ENCODE measurements at places on chromosomes 4 and X.

DNA sequence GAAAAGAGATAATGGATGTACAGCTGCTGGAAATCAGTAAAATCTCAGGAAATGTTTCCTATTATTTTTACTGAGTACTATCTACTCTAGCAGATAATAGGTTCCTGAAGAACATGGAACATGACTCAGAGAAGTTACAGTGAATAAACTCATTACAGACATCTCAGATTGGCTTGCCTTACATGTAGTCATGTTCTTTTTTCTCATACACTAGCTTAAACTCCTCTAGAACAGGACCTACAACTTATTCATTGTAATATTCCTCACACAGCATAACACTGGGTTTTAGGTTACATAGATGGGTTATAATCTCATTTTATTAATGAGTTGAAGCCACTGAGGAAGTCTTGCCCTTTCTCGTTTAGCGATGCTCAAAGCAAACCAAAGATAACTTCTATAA is 86.9 kb upstream of the BMP2K start:
- DNase-seq, result no peak

DNA sequence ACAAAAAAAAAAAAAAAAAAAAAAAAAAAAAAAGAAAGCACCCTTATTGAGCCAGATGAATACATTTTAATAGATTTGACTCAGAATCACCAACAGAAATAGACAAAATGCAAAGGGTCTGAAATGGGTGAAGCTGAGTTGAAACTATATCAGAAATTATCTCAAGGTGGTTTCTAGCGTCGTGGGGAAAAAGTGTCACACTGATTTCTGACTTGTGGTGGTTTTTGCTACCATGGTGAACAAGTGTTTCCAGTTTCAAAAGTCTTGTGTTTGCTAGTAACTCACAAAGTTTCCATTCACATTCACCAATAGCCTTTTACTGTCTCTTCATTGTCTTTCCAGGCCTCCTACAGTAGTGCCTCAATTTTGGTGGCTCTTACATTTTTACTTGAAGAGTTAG is 135.5 kb downstream of the ARHGAP24 start:
- DNase-seq, result no peak

DNA sequence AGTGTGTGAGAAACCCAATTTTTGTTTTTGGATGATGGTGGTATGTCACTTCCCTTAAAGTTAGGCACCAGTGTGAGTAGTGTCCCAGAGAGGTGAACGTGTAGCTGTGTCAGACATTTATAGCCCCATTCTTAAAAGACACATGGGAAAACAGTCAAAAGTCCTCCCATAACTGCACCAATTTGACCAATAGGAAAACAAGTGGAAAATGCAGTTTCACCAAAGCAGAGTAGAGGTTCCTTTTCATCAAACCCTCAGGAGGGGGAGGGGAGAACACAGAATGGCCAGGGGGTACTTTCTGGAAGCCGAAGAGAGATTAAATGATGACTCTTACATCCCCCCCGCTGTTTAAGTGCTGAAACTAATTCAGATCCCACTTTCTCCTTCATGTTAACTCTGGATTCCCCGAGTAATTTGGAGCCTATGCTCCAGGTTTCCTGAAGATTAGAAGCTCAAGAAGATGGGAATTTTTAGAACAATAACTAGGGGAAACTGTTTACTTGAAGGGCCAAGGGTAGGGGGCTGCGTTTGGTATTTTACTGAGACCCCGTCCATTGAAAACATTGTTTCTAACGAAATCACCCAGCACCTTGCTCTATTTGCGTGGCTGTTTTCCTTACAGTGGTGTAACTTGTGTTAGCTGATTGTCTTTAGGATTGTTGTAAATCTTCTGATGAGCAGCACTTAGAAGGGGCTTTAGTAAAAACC is 2.1 kb upstream of the LEF1 start:
- DNase-seq, result no peak

DNA sequence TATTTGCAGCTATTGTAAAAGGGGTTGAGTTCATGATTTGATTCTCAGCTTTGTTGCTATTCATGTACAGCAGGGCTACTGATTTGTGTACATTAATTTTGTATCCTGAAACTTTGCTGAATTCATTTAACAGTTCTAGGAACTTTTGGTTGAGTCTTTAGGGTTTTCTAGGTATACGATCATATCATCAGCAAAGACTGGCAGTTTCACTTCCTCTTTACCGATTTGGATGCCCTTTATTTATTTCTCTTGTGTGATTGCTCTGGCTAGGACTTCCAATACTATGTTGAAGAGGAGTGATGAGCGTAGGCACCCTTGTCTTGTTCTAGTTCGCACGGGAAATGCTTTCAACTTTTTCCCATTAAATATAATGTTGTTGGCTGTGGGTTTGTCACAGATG is 48.1 kb downstream of the NPY1R start:
- DNase-seq, result no peak

DNA sequence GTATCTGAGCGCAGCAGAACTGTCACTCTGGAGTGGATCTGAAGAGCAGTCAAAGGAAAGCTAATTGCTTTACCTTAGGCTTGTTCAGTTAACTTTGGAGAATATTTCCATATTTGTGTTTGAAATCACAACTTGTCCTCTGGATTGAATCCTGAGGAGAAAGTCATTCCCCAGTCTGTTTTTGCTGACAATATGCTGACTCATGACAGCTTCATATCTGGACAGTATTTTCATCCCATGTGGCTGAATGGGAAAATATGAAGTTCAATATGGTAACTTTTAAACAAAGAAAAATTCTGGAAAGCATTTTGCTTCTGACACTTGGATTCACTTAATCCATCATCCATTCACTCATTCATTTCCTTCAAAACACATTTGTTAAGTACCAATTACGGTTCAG is 46.3 kb upstream of the MAGEC3 start:
- no peak for DNase-seq

DNA sequence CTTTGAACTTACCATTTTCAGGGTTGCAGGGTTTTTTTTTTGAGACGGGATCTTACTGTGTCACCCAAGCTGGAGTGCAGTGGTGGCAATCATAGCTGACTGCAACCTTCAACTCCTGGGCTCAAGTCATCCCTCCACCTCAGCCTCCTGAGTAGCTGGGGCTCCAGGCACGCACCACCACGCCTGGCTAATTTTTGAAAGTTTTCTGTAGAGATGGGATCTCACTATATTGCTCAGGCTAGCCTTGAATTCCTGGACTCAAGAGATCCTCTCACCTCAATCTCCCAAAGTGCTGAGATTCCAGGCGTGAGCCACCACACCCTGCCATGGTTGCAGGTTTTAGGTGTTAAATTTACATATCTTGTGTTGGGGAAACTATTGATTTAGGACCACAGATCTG is 64.5 kb downstream of the STOX2 start:
- no peak for DNase-seq

GRCh38 chr4:66055999-66056398 is 385.7 kb upstream of the EPHA5 start:
- DNase-seq, result no peak

GRCh38 chr4:120843849-120844527 is 78.5 kb downstream of the PRDM5 start:
- no peak for DNase-seq

GRCh38 chr4:123183308-123183707 is 213.3 kb upstream of the SPRY1 start:
- no peak for DNase-seq

GRCh38 chrX:76971393-76972376 is 475.5 kb upstream of the FGF16 start:
- no peak for DNase-seq

DNA sequence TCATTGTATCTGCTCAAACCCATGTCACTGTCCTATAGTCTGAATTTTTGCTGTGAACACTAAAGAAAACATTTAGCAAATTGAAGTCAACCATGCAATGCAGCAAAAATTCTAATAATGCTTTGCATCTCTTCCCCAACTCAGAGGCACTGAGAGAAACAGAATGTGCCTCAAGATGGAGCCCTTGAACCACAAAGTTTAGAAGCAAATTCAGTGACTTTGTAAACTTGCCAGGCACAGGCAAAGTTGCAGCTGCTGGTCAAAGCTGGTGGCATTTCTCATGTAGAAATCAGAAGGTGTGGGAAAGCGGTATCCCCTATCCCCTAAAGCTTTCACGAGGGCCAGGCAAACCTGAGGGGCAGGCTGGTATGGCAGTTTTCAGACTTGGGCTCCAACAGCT is 121.7 kb upstream of the DIPK2B start:
- no peak for DNase-seq

DNA sequence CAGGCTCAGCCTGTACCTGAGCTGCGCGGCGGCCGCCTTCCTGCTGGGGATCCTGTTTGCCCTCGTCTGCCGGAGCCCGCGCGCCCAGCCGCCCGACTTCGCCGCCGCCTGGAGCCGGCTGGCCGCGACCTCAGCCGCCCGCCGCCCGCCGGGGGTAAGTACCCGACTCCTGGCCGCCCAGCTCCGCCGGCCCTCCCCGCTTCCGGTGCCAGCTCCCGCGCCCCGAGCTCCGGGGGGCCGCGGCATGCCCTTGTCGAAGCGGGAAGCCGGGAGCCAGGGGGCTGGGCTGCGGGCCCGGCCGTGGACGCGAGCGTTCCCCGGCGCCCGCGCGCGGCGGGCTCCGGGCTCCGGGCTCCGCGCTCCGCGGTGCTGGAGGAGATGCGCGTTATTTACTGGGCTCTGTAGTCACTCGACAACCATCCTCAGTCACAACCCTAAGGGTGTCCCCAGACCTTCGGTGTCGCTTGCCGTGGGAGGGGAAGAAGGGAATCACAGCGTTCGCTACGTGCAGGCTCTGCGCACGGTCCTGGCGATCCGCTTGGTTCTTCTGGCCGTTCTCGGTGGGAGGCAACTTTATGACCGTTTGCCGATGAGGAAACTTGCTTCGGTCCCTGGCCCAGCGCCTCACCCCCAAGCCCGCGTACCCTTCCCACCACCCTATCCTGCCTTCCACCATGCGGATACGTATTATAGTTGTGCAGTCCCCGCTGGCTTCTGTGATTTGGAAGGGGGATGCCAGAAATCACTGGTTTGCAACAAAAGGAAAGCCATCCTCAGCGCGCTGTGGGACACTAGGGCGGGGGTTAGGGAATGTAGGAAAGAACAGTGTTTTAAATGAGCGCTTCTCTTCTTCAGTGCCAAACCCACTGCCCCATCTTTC is 944 bp downstream of the SNX25 start:
- DNase-seq, result peak; percentile 21

- DNase-seq, result no peak
Observed at GRCh38 chrX:151393514-151393913, 3.5 kb upstream of the VMA21 start.
